Naive B cell (primary cell): ENCODE measurements at places on chromosomes 13 and 19. TPM values are rescaled to one million over a fixed set of nuclear protein-coding genes. Genes with fewer than 3 reads are reported as not detected.

GRCh38 chr13:40052954-40053353 is 397.5 kb downstream of the COG6 start:
- H3K27ac ChIP-seq, result no peak overlapping the region
- no peak overlapping the region for H3K4me3 ChIP-seq
- H3K27me3 ChIP-seq, result peaks cover 12% of the 10 kb centered on the region
- H3K4me1 ChIP-seq, result no peaks in the 10 kb centered on the region

GRCh38 chr13:73939603-73940002 is 194.6 kb downstream of the KLF12 start:
- no peak overlapping the region for H3K27ac ChIP-seq
- no peaks in the 10 kb centered on the region for H3K27me3 ChIP-seq
- H3K4me1 ChIP-seq, result peaks cover 24% of the 10 kb centered on the region
- no peak overlapping the region for H3K4me3 ChIP-seq

DNA sequence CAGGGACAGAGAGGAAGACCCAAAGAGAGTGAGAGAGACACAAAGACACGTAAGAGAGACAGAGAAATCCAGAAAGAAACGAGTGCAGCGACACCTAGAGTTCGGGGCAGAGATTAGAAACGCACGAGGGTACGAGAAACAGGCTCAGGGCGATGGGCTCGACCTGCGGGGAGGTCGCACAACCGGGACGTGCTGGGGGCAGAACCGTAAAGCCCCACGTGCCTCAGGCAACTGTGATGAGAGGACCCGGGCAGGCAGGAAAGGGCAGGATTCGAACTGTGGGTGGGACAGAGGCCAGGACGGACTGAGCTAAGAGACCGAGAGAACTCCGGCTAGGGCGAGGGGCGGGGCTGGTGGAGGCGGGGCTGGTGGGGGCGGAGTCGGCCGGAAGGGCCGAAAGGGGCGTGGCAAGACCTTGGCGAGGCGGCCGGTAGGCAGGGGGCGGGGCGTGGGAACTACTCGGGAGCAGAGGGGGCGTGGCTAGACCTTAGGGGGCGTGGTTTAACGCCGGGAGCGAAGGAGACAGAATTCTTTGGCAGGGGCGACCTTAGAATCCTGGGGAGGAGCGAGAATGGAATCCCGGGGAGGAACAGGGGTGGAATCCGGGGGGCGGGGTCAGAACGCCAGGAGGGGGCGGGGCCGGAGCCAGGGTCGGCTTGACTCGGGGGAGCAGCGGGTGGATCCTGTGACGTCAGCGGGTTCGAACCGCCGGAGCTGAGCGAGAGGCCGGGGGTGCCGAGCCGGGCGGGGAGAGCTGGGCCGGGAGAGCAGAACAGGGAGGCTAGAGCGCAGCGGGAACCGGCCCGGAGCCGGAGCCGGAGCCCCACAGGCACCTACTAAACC is at the start of gene NECTIN2:
NECTIN2 (plus strand) TSS at position 686 of the 843 bp plus-strand sequence. CDS start 229 bp downstream, outside the sequence.
- no peaks in the 10 kb centered on the region for H3K36me3 ChIP-seq
- peak within 1 kb of the TSS; percentile 12 for H3K27ac ChIP-seq

Gene FFAR3
- polyA plus RNA-seq, result not detected

Gene MAP4K1
- 194 TPM for polyA plus RNA-seq

GRCh38 chr13:68359105-68359504 is 1129.0 kb upstream of the PCDH9 start:
- no peaks in the 10 kb centered on the region for H3K36me3 ChIP-seq
- H3K4me1 ChIP-seq, result no peaks in the 10 kb centered on the region
- DNase-seq, result no peak
- no peak overlapping the region for H3K27ac ChIP-seq
- H3K27me3 ChIP-seq, result no peaks in the 10 kb centered on the region

DNA sequence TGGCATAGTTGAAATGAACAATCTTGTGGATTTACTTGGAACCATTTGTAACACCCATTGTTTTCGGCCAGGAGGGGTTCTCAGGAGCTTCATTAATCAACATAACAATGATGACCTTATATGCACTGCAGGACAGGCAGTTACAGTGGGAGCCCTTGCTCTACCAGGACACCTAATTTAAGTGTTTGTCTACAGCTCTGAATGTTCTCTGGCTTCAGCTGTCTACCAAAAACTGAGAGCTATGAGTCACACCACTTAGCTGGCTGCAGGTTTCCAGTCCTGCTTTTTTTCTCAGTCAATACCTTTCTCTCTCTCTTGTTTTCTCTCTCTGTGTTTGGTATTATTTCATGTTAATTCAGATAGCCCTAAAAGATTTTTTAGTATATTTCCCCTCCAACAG is 105.4 kb upstream of the MBNL2 start:
- H3K27me3 ChIP-seq, result peaks cover 41% of the 10 kb centered on the region
- H3K4me3 ChIP-seq, result no peak overlapping the region
- H3K36me3 ChIP-seq, result no peaks in the 10 kb centered on the region

- DNase-seq, result no peak
- H3K27ac ChIP-seq, result no peak overlapping the region
- H3K4me1 ChIP-seq, result no peaks in the 10 kb centered on the region
- peaks cover 28% of the 10 kb centered on the region for H3K27me3 ChIP-seq
Measured at GRCh38 chr13:112042496-112042895, 24.5 kb upstream of the SOX1 start.

DNA sequence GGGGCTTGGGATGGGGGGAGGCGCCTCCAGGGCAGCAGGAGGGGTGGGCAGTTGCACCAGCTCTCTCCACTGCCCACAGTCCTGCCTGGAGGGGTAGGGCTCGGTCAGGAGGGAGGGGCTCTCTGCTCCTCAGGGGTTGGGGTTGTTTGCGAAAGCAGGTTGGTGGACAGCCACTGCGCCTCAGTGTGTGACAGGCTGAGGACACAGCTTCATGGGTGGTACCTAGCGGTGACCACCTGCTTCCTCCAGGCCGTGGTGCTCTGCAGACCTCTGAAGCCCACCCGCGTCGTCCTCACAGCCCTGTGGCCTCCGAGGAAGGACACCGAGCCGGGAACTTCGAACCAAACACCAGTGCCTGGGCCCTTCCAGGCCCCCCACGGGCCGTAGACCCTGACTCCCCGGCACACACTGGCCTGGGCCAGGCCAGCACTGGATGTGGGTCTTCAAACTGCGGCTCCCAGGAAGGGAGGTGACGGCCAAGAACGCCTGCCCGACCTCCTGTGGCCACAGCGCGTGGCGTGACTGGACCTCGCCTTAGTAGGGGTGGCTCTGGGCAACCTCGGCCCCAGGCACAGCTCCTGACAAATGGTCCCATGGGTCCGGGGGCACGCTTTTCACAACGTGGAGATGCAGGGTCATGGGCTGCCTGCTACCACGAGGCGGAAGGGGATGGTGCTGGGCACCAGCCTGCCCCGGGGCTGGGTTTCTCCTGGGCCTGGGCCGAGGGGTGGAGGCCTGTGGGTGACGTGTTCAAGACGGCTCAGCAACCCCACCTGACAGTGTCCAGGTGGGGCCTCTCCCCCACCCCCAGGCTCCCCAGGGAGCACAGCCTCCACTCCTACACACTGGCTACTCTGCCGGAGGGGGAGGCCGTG is 173.2 kb downstream of the KDM4B start:
- no peaks in the 10 kb centered on the region for H3K27me3 ChIP-seq
- peaks cover 29% of the 10 kb centered on the region for H3K4me1 ChIP-seq
- H3K36me3 ChIP-seq, result peaks cover 12% of the 10 kb centered on the region

- H3K27me3 ChIP-seq, result no peaks in the 10 kb centered on the region
- no peak for DNase-seq
- H3K4me3 ChIP-seq, result no peak overlapping the region
- no peaks in the 10 kb centered on the region for H3K4me1 ChIP-seq
Measured at GRCh38 chr13:99585609-99586008, 84.3 kb downstream of the TM9SF2 start.

Gene ADM5
- polyA plus RNA-seq, result not detected

GRCh38 chr13:110472904-110473563 is 88.5 kb downstream of the RAB20 start:
- no peaks in the 10 kb centered on the region for H3K36me3 ChIP-seq
- H3K27me3 ChIP-seq, result peaks cover under 1% of the 10 kb centered on the region
- DNase-seq, result no peak
- peaks cover 42% of the 10 kb centered on the region for H3K4me1 ChIP-seq

Gene ERICH4
- not detected for polyA plus RNA-seq

Gene RGL3
- 0.40 TPM for polyA plus RNA-seq

- H3K36me3 ChIP-seq, result no peaks in the 10 kb centered on the region
- H3K27ac ChIP-seq, result no peak overlapping the region
- DNase-seq, result no peak
- H3K4me3 ChIP-seq, result no peak overlapping the region
- no peaks in the 10 kb centered on the region for H3K4me1 ChIP-seq
Measured at GRCh38 chr13:98108341-98108740, 34.6 kb upstream of the FARP1 start.

Gene CLEC17A
- 127 TPM for polyA plus RNA-seq

DNA sequence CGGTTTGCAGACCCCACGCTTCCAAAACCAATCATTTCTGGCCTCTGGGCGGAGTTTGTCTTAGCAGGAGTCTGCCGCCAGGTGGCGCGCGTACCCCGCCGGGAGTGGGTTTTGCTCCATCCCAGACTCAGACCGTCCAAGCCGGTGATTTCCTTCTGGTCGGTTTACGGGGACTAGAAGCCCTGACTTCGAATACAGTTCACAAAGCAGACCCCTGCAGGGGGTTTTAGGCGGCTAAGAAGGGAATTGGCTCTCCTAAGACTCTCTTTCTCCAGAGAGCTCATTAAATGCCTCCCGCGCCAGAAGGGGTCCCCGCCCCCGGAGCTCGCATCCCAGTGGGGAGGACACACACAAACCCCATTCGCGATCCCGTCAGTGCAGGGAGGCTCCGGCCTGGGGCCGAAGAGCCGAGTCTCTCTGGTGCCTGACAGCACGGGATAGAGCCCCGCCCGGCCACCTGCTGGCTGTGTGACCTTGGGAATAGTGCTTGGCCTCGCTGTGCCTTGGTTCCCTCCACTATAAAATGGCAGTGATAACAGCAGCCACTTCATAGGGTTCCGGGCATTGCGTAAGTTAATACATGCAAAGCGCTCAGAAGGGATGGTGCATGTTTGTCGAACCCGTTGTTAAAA is 8.6 kb upstream of the NUP62 start:
- DNase-seq, result peak; percentile 74
- H3K27ac ChIP-seq, result peak overlapping the region; percentile 62
- H3K4me3 ChIP-seq, result no peak overlapping the region
- no peaks in the 10 kb centered on the region for H3K4me1 ChIP-seq
- H3K27me3 ChIP-seq, result peaks cover 23% of the 10 kb centered on the region

DNA sequence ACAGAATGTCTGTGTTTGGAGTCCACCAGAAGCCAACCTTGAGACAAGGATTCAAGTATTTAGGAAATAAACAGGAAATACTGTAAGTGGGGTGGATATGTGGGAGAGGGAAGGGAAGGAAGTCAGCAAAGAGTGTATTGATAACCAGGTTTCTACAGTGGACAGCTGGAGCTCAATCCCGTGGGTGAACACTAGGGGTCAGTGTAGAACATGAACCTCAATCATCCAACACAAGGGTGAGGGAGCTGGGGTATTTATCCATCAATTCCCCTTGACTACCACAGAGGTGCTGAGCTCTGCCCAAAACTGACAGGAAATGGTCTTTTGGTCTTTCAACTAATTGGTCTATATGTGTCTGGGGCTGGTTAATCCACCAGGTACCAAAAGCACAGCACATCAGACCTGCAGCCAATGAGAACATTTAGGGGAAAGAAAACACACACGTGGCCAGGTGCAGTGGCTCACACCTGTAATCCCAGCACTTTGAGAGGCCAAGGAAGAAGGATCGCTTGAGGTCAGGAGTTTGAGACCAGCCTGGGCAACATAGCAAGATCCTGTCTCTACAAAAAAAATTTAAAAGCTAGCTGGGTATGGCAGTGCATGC is 5.6 kb upstream of the SYDE1 start:
- DNase-seq, result no peak
- no peak overlapping the region for H3K4me3 ChIP-seq

DNA sequence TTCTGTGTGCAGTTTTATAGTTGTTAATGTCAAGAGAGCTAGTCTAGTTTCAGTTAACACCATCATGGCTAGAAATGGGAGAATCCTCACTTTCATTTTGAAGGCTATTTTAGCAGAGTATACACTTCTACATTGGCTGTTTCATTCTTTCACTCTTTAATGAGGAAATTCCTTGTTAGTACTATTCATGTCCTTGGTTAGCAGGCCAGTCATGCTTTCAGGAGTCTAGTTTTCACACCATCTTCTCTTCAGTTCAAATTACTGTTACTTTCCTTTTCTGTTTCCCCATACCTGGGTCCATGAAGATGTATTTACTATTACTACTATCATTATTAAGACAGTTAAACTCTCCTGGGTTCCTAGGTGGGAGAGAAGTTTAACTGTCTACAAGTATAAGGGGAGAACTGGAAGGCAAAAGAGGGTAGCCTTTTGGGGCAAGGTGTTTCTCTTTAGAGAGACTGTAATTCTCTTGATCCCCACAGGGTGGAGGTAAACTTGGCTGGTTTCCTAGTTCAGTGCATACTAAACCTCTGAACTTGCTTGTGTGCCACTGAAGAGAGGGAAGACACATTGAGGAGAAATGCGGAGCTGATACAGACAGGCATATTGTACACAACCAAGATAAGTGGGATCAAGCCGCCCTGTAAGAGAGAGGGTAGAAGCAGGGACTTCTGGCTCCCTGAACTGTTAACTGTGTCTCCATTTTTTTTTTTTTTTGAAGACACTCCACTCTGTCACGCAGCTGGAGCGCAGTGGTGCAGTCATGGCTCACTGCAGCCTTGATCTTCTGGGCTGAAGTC is 41.3 kb upstream of the IGFL4 start:
- no peak for DNase-seq
- peaks cover 67% of the 10 kb centered on the region for H3K27me3 ChIP-seq
- H3K4me3 ChIP-seq, result no peak overlapping the region
- H3K36me3 ChIP-seq, result peaks cover 11% of the 10 kb centered on the region
